ENCODE measurements at places on chromosomes 12 and 14. TPM values are rescaled to one million over a fixed set of nuclear protein-coding genes. Genes with fewer than 3 reads are reported as not detected.

DENND5B gene
- total RNA-seq: 18.2 TPM

ATL1 gene
- 23.3 TPM for total RNA-seq

ALG10 gene
- 10.8 TPM for total RNA-seq

DNA sequence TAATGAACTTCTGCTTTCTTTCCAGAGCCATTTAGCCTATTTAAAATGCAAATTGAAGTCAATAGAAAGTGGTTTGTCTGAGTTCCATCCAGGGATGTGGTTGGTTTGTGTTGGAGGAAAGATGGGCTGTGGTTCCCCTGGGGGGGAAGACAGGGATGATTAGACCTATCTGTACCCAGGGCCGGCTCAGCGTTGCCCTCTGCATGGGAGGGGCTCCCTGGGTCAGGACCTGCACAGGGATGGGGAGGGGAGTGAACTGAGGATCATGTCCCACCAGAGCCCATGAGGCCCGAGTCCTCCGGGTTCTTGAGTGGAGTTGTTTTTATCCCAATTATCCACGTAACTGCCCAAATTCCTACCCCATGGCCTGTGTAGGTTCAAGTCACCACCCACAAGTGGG is 76.9 kb upstream of the SFSWAP start:
- no peak for DNase-seq

- DNase-seq: no peak
Observed at GRCh38 chr12:114690267-114691135, 6.5 kb upstream of the TBX3 start.

DNA sequence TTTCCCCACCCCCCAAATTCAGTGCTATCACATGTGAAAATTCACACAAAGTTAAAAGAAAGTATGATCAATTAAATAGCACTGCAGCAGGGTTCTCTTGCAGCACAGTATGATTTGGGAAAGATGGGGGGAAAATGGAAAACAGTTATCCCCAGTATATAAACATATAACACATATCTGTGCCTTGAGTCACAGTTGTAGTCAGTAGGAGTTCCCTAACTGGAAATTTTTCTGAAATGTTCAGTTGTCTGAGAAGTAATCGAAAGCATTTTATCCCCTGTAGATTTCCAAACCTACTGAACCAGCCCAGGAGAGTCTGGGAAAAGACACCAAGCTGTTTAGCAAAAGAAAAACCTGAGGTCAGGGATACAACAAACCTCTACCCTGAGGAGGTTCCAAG is 47.0 kb downstream of the C12orf50 start:
- DNase-seq: no peak

DNA sequence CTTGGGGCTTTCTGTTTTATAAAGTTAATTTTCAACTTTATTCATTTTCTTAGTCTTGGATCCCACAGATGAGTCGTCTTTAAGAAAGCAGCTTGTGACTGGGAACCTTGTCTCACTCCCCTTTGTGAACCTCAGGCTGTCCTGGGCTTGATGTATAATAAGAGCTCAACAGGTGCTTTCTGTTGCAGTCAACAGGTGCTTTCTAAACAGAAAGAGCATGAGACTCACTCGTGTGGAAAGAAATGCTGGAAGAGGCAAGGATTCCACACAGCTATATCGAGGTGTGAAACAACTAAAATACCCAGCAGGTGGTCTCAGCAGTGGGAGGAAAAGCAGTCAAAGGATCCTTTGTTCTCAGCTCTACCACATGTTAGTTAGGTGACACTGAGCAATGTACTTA is 398.9 kb downstream of the EGLN3 start:
- no peak for DNase-seq

DNA sequence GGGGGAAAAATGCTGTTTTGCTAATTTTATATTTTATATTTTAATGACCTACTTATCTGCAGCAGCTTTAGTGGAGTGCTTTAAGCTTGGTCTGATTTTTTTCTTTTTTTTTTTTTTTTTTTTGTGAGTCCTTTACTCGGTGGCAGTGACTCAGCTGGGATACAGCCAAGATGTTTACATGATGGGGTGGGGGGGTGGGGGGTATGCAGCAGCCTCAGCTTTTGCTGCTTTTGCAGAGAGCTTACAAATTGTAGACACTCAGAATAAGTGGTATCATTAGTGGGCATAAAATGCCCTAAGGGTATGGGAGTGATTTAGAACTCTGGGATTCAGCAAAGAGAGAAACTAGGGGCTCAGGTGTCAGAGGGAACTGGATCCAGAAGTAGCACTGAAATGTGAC is 38.2 kb upstream of the ARHGAP5 start:
- DNase-seq: no peak

DNA sequence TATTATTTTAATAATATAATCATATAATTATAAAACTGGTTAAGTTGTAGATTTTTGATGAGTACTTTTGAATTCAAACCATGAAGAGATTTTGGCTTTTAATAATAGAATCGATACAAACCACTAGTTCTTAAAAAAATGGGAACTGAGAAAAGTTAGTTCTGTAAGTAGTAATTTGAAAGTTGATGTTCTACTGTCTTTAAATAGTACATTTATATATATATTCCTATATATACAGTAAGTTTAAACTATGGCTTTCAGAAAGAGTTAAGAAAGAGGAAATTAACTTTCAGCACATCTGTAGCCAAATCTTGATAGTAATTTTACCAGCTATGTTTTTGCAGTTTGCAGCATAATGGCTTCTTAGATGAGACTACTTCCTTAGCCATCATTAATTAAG is 7.8 kb downstream of the LRRK2 start:
- DNase-seq: no peak

- DNase-seq: no peak
Observed at GRCh38 chr14:99698236-99698635, 14.1 kb downstream of the CYP46A1 start.

GRCh38 chr12:122449317-122449716 is 26.8 kb upstream of the CLIP1 start:
- no peak for DNase-seq

DNA sequence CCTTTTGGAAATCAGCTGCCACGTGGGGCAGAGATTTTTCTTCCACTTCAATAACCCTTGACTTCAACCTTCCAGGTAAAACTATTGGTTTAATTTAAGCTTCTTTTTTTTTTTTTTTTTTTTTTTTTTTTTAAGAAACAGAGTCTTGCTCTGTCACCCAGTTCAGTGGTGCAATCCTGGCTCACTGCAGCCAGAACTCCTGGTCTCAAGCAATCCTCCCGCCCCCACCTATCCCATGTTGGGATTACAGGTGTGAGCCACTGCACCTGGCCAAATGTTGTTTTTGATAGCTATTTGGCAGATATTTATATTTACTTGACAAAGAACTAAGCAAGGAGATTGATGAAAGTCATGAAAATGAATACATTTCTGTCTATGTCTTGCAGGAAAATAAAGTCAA is 65.1 kb downstream of the SINHCAF start:
- DNase-seq: no peak

GRCh38 chr12:65765436-65765813 is 58.9 kb upstream of the HMGA2 start:
- DNase-seq: no peak

All from sciatic nerve (tissue), 2 donors.